NCI-H345 (cell line): ENCODE measurements at places on chromosomes 1 and 21.

GRCh38 chr1:78587211-78587610 is 33.0 kb upstream of the IFI44L start:
- DNase-seq = no peak

GRCh38 chr21:45981151-45982091 is at the start of gene COL6A1:
Gene COL6A1, plus strand, starts transcription at chr21:45981770. Its CDS starts 81 bp downstream, at chr21:45981851.
- DNase-seq = peak; percentile 66

DNA sequence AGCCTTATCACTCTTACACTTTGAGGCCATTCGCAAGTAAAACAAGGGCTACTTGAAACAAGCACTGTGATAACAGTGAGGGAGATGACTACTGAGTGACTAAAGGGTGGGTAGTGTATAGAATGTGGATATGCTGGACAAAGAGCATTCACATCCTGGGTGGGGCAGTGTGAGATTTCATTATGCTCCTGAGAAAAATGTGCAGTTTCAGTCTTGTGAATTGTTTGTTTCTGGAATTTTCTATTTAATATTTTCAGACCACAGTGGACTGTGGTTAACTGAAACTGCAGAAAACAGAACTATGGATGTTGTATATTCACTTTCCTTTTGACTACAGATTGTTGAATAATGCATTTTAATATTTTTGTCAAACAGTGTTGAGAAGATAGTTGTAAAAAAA is 25.1 kb upstream of the B3GALT2 start:
- no peak for DNase-seq

GRCh38 chr1:54495954-54496353 is 52.1 kb upstream of the ACOT11 start:
- DNase-seq = no peak

GRCh38 chr1:242523719-242524570 is 552 bp downstream of the PLD5 start:
- DNase-seq = peak; percentile 77

- DNase-seq = no peak
Measured at GRCh38 chr1:33190701-33191100, 8.9 kb upstream of the TRIM62 start.

GRCh38 chr1:198267921-198268320 is 111.1 kb downstream of the NEK7 start:
- no peak for DNase-seq

GRCh38 chr1:63804829-63805484 is 31.1 kb downstream of the ROR1 start:
- no peak for DNase-seq

GRCh38 chr1:18934205-18935000 is 22.1 kb downstream of the IFFO2 start:
- peak; percentile 81 for DNase-seq

DNA sequence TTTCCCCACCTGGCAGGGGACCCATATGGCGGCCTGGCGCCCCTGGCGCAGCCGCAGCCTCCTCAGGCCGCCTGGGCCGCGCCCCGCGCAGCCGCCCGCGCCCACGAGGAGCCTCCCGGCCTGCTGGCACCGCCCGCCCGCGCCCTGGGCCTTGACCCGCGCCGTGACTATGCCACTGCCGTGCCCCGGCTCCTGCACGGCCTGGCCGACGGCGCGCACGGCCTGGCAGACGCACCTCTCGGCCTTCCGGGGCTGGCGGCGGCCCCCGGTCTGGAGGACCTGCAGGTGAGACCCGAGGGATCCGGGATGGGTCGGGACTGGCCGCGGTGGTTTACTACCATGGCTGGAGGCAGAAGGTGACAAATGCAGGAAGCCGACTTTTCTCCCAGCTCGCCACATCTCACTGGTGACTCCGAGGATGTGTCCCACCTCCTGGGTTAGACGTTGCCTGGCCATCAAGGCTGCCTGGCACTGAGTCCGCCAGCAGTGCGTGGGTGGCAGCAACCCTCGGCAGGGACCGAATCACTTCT is 1.1 kb downstream of the TFAP2E start:
- no peak for DNase-seq

DNA sequence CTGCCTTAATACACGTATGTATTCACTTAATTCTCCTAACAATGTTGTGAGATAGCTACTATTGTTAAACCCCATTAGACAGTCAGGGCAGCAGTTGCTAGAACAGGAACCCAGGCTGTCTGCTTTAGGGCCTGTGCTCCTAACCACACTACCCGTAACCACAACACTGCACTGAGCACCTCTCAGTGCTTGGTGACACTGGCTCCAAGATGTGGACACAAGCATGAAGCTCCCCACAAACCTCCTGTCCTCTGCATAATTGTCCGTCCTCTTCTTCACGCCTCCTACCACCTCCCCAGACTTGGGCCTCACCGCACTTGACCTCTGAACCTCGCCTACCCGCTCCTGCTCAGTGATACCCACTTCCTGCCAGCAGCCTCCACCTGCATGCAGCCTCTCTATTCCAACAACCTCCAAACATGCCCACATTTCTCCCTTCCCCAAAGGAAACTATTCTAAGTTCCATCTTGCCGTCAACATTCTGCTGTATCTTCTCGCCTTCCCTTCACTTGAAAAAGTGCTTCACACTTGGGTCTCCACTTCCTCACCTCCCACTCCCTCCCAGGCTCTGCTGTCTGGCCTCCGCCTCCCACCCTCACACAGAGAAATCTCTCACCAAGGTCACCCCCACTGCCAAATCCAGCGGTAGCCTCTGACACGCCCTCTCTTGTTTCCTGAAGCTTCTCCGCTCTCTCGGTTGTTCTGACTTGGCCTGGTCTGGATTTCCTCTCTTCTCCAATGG is 14.6 kb upstream of the AHDC1 start:
- DNase-seq = no peak

DNA sequence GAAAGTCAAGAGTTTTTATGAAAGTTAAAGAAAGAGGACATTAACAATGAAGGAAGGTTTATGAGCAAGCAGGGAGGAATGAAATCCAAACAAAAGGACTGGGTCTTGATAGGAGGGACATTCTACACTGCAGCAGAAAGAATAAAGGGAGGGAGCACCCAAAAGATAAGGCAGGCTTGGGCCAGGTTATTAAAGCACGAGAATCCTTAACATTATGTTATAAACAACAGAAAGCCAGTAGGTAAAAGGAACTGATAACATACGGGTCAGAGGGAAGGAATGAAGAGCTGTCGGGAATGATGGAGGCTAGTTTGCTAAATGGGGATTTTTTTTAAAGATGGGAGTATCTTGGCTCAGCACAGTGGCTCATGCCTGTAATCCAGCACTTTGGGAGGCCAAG is 19.4 kb downstream of the LPGAT1 start:
- no peak for DNase-seq

- DNase-seq = no peak
Measured at GRCh38 chr1:90313778-90314177, 318.9 kb downstream of the ZNF326 start.

- no peak for DNase-seq
Measured at GRCh38 chr1:161259345-161259702, 779 bp downstream of the PCP4L1 start.

- DNase-seq = no peak
Measured at GRCh38 chr1:53689223-53689622, 49.7 kb downstream of the GLIS1 start.

DNA sequence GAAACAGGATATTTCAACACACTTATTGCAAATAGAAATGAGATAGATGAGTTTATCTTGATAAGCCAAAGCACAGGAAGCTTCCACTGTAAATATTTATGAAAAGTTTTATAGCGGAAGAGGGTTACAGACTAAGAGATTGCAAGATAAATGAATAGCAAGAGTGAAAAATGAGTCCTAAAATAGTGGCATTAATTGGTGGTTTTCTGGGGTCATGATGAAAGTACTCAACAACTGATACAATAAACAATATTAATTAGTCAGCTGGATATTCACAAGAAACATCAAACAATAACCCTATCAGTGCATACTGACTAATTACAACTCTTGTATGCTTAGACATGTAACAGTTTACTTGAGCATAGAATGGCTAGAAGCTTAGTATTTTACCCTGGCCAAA is 154.8 kb upstream of the CHODL start:
- DNase-seq = no peak
